ENCODE measurements at places on chromosomes 12 and 14.

- no peak for DNase-seq
These were observed 62.7 kb upstream of the ARID2 start for GRCh38 chr12:45666816-45667215.

- DNase-seq: peak; percentile 63
These were observed 844 bp downstream of the DPF3 start for GRCh38 chr14:72892879-72893635.

- DNase-seq: no peak
These were observed 61.5 kb downstream of the MAP1LC3B2 start for GRCh38 chr12:116620492-116621191.

DNA sequence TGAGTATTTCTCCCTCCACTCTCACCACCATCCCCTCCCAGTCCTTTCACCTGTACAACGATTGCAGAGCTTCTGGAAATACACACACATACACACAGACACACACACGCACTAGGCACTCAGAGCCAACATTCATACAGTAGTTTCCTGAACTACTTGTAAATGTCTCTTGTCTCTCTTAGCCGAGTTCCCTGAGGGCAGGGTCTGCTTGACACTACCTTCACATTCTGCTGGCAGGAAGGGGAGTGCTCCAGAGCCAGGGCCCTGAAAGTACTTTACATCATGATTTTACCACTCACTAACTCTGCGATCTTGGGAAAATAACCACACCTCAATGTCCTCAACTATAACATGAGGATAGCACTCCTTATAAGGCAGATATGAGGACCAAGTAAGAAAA is 82.7 kb downstream of the GAS2L3 start:
- no peak for DNase-seq

GRCh38 chr14:101058571-101058970 is 155.0 kb upstream of the RTL1 start:
- DNase-seq: no peak

- DNase-seq: no peak
These were observed 1.0 kb upstream of the LMO3 start for GRCh38 chr12:16606991-16607390.

DNA sequence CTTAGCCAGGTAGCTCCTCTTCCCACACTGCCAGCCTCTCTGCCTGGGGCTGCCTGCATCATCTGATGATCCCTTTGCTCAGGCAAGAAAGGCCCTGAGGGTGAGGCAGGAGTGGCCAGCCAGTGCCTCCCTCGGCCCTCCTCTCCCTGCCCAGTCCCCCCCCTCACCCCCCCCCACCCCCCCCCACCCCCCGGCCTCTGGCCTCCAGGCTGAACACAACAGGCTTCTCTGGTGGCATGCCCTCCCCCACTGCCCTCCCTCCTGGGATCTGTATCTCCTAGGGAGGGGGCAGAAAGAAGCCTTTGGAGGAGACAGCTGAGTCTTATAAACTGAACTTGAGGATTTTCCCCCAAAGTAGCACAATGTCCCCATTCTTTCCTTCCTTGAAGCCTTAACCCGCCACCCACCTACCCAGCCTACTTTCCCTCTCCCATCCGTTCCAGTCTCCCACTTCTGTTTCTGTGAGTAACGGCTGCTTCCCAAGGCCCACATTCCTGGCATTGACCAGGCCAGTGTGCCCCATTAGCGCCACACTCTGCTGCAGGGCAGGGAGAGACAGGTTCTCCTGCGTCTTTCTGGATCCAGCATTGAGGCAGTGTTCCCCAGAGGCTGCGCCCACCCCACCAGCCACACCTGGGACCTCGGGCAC is 82.1 kb downstream of the B4GALNT3 start:
- DNase-seq: no peak

DNA sequence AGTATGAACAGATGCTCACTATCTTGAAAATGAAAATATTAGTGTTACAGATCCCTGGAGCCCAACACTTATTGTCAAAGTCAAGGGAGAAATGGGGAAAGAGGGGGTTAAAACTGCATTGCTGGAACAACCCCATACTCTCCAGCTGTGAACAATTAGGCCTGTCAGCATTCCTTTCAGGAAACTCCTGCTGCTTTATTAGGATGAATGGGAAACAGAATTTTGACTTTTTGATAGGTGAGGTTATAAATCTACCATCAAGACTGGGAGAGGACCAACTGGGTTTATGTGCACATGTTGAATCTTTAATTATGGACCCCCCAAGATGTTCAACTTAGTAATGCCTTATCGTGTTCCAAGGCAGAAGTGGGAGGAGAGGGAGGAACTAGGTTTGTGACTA is 85.0 kb downstream of the TMTC1 start:
- DNase-seq: no peak

DNA sequence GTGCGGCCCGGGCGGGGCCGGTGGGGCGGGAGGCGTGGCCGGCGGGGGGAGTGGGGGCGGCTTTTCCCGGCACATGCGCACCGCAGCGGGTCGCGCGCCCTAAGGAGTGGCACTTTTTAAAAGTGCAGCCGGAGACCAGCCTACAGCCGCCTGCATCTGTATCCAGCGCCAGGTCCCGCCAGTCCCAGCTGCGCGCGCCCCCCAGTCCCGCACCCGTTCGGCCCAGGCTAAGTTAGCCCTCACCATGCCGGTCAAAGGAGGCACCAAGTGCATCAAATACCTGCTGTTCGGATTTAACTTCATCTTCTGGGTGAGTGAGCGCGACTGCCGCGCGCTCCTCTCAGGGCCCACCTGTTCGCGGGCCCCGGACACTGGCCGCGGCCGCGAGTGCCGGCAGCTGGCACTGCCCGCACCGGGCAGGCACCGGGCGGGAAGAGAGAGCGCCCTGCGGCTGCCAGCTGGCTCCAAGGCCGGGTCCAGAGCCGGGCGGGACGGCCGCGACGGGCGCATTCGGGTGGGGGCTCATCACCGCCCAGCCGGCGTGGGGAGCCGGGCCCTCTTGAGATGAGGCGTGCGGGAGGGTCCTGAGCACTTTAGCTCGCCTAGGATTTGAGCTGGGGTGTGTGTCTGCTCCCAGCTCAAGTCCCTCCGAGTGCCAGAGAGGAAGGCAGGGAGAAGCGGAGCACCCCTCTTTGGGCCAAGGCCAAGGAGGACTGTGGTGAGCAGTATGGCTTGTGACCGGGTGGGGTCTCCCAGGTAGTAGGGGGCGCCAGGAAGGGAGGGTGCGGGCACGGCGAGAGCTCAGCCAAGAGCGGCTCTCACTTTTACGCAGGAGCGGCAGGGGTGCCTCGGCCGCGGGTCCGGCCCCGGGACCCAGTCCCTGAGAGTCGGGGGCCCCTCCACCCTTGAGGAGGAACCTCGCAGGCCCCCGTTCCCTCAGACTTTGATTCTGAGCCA is at the start of gene CD9:
Gene CD9 (plus strand): TSS at position 145 of the 957 bp plus-strand sequence. CDS start 100 bp downstream, at position 245.
- DNase-seq: no peak

GRCh38 chr12:124077701-124078100 is 104.7 kb downstream of the ZNF664 start:
- DNase-seq: no peak

GRCh38 chr12:6822426-6823135 is 960 bp downstream of the GPR162 start:
- no peak for DNase-seq

DNA sequence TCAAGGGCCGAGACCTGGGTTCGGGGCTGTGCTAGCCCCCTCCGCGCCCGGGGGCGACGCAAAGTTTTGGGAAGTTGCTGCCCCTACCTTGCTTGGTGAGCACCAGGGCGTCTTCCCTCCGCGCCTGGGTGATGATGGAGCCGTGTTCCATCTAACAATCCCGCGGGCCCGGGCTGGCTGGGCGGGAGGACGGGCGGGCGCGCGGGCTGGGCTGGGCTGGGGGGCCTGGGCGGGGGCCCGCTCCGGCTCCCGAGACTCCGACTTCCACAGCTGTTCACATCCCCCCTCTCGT is 298 bp downstream of the CTDSP2 start:
- DNase-seq: no peak

- DNase-seq: no peak
These were observed 736.5 kb upstream of the LMO3 start for GRCh38 chr12:17342381-17342961.

Data from erythroblast (primary cell).